ENCODE measurements at places on chromosomes 3 and 15.

DNA sequence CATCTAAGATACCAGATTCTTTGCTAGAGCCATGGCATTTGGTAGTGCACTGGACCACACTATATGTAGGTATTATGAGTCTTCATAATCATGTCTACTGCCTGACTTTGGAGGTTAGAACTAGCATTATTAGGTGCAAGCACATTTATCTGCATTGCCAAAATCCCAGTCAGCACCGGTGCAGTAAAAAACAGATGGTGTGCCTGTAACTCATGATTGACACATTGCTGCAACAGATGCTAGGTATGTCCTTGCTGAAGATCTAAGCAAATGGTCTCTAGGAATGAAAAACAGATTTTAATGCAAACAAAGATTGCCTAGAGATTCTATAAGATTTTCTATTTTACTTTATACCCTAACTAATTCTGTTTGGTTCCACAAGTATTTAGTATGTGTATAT, 47.7 kb downstream of the MYO5A start:
- no peak for DNase-seq

DNA sequence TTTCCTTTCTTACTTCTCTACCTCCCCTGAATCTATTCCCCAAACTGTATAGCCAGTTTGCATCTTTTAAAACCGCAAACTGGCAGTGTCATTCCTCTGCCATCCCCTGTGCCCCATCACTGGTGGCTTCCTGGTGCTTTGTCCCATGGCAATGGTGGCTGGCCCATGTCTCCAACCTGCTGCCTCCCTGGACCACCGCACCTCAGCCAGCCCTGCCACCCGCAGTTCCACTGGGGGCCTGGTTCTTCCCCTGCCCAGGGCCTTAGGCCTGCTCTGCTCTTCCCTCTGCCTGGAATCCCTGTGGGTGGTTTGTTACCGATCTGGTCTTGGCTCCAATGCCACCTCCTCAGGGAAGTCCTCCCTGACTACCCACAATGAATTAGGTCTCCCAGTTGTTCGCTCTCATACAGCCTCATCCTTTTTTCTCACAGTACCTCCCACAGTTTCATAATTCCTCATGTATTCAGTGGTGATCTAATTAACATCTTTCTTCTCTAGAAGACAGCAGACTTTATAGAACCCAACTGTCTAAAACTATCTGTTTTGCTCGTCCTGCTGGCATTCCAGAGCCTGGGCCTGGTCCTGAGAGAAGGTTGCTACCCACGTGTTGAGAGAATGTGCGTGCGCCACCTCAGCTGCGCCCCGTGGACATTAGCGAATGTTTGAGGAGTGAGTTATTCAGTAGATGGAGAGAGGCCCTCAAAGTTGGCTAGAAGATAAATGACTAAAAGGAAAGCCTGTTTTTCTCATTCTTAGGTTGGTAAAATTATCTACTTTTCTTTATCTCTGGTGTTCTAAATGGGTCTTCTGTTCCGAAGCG, 130.1 kb downstream of the DNAJB8 start:
- DNase-seq: no peak

GRCh38 chr3:121641127-121641526, 19.6 kb downstream of the HCLS1 start:
- DNase-seq: no peak

DNA sequence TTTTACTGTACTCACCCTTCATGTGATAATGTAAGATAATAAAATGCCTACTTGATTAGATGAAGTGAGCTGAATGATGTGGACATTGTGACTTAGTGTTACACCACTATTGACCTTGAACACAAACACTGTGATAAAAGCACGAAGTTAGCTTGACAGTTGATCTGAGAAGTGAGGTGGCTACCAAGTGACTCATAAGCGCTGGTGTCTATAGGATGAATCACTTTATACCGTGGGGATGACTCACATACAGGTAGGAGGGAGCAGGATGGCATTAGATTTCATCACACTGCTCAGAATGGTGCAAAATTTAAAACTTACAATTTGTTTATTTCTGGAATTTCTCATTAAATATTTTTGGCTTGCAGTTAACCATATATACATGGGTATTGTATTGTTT, 174.7 kb upstream of the CNTN3 start:
- no peak for DNase-seq

DNA sequence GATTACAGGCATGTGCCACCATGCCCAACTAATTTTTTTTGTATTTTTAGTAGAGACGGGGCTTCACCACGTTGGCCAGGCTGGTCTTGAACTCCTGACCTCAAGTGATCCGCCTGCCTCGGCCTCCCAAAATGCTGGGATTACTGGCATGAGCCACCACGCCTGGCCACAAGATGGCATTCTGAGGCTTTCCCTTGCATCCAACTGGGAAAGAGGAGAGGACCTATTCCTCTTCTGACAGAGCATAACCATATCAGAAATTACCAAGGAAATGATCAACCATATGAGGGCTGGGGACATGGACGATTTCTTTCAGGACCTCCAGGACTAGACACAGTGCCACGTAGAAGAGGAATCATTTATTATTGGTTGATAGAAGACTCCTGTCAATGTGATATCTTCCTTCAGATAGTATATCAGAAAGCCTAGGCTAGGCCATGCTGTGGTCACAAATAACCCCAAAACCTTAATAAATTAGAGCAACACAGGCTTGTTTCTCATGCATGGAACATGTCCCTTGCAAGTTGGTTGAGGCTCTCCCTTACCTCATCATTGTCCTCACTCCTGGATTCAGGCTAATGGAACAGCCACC, 372.3 kb upstream of the IL12A start:
- DNase-seq: no peak

Data from 8988T (cell line).